ENCODE measurements at places on chromosomes 12 and 14.

DNA sequence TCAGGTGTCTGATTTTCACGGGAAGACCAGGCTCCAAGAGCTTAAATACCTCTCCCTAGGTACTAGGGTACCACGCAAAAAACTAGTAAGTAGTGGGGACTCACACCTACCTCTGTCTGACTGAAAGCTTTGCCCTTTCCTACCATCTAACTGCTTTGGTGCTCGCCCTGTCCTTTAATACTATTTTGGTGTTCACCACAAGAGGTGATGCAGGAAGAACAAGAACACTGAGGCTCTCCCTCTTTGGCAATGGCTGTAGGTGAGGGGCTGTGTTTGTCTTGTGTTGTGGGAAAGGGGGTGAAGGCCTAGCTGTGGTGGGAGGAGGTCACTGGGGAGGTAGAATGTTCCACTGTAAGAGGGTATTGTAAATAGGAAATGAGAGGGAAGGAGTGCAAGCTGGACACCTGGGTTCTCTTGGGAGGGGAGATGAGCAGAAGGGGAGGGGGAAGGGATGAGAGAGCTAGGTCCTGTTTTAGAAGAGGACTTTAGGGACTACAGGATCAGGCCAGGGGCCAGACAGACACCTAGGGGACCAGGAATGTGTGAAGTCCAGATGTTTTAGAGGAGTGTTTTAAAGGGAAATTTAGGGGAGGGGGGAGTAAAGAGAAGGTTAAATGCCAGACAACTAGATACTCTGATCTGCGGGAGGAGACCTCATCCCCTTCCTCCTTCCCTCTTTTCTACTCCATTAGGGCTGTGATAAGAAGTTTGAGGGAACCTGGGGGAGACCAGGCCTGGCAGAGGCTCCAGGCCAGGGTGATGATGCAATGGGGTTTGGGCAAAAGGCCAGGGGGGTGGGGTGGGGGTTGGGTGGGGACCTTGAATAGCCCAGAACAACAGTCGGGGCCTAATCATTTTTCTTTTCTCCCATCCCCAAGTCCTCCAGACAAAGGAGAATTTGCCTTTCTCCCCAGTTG lies 2.1 kb downstream of the ITGA5 start:
- no peak for DNase-seq

- no peak for DNase-seq
Observed at GRCh38 chr14:65351493-65352194, 60.9 kb upstream of the FUT8 start.

GRCh38 chr12:52081263-52081733 lies 1.8 kb downstream of the SMIM41 start:
- DNase-seq = no peak

- no peak for DNase-seq
Observed at GRCh38 chr14:20611277-20611676, 20.1 kb upstream of the RNASE12 start.

DNA sequence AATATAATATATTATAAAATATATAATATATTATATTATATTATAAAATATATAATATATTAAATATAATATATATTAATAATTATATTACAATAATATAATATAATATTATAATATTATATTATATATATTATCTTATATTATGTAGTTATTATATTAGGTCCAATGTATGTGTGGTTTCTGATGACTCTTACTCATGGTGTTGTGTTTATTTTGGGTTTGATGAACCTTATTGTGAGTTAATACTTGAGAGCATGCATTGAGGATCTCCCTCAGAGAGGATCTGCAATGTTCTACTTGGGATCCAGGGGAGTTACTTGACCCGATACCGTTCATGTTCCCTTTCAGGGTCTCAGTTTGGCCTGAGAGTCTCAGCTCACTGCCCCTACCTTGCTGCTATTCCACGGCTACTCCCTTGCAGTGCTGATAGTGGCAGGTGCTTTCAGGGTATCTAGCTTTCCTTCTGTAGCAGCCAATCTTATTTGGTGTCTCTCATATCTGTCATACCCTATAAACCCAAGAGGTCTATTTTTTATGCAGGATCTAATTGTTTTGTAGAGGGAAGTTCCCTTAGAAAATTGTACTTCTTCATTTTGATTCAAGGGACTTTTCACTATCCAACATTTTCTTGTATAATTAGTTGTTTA lies 89.1 kb upstream of the ZDHHC17 start:
- DNase-seq = no peak

- DNase-seq = no peak
Observed at GRCh38 chr12:52655720-52656124, 3.7 kb upstream of the KRT2 start.

GRCh38 chr12:92411687-92412086 lies 266.0 kb upstream of the BTG1 start:
- DNase-seq = no peak

- no peak for DNase-seq
Observed at GRCh38 chr12:102629262-102629888, 149.0 kb upstream of the IGF1 start.

DNA sequence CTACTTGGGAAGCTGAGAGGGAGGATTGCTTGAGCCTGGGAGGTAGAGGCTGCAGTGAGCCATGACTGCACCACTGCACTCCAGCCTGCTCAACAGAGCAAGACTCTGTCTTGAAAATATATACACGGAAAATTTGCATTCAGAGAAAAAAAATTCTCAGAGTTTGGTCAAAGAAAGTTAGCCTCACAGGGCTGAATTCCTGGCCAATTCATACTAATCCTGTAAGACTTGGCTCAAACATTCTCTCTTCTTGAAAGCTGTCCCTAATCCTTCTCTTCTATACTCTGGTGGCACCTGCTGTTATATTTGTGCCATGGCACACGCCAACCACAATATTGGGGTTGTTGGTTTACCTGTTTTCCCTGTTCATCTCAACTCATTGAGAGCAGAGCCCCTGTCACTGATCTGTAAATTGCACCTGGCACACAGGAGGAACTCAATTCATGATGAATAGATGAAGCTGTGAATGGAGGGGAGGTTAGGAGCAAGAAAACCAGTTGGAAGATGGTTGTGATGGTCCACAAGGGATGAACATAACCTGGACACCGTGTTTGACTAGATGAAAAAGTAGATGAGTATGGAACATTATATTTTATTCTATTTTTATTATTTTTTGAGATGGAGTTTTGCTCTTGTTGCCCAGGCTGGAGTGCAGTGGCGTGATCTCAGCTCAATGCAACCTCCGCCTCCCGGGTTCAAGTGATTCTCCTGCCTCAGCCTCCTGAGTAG lies 36.8 kb upstream of the SPTSSA start:
- peak; percentile 34 for DNase-seq

- DNase-seq = no peak
Observed at GRCh38 chr12:82708061-82708879, 21.6 kb downstream of the TMTC2 start.

DNA sequence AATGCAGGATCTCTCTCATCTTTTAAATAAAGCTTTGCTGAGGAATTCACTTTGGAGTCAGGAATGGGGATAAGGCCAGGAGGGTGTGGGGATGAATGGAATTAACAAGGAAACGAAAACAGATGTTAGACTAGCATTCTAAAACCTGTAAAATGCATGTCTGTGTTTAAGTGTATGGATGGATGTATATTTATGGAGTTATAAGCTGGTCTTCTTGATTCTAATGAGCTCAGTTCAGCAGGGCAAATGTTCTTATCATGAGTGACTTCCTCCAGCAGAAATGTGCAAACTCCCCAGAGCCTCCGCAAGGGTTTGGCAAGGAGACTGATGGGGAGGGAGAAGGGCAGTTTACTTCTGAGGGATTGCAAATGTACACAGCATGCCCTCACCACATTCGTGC lies 149.1 kb downstream of the NTF3 start:
- DNase-seq = peak; percentile 37

GRCh38 chr12:91901381-91902074 lies 244.1 kb downstream of the BTG1 start:
- no peak for DNase-seq

DNA sequence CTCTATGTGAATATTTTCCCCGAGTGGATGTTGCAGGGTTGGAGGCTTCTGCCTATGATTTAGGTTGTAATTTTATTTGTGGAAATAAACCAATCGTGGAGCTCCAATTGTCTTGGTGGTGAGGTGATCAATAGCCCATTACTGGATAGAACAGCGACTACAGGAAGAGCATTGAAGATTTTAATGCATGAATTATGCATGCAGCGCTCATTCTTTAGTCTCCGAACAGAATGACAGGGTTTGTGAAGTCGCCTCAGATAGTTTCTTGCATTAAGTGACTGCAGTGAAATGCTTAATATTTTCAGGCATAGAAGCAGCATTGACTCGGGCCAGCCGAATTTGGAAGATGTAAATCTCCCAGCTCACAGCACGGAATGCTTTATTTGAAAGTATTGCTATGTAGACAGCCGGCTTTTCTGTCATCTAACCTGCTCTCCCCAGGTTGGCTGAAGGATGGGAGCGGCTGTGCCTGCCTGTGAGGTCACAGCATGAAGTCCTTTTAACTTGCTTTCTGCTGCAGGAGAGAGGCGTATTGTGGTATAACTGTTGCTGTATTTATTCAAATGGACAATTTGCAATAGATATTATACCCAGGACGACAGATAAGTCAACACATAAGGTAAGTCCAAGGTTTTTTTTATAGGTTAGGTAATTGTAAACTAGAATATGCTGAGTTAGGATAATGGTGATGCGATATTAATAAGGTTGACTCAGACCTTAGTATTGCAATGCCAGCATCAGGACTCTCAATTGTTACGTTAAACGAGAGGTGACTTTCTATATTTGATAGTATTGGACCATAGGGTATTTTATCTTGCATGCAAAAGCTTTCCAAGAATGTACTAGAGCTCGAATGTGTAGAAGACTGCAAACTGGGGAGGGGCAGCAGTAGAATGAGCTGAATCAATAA lies 135.7 kb downstream of the CNTN1 start:
- DNase-seq = no peak

Measured in cardiac muscle cell (in vitro differentiated cells and primary cell).